ENCODE measurements at places on chromosomes 6 and 20.

GRCh38 chr20:13008761-13009681 lies at the start of gene SPTLC3:
SPTLC3 (plus strand) TSS chr20:13008972; CDS start chr20:13009268, 296 bp downstream.
- DNase-seq: no peak

GRCh38 chr20:44288252-44288651 lies 22.8 kb downstream of the FITM2 start:
- peak; percentile 11 for DNase-seq

GRCh38 chr6:156336733-156337132 lies 440.4 kb upstream of the ARID1B start:
- no peak for DNase-seq

DNA sequence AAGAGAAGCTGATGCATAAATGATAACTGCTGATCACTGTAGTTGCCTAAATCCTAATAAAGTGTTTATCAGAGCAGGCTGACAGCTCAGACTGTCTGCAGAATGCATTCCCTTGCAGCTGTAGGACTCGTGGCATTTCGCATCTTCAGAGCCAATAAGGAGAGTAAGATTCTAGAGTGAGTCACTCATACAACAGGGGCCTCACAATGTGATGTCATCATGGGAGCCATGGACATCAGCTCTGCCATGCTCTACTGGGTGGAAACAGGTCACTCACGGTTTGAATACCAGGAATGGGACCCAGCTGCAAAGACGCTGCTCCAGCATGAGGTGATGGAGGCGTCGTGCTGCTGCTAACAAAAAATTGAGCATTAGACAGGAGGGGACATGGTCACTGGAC lies 7.4 kb downstream of the FAM209B start:
- no peak for DNase-seq

- no peak for DNase-seq
Measured at GRCh38 chr6:5537967-5538366, 276.7 kb downstream of the FARS2 start.

GRCh38 chr6:79543411-79543810 lies 6.2 kb upstream of the LCA5 start:
- no peak for DNase-seq

- DNase-seq: no peak
Measured at GRCh38 chr6:137911675-137912191, 44.7 kb downstream of the TNFAIP3 start.

DNA sequence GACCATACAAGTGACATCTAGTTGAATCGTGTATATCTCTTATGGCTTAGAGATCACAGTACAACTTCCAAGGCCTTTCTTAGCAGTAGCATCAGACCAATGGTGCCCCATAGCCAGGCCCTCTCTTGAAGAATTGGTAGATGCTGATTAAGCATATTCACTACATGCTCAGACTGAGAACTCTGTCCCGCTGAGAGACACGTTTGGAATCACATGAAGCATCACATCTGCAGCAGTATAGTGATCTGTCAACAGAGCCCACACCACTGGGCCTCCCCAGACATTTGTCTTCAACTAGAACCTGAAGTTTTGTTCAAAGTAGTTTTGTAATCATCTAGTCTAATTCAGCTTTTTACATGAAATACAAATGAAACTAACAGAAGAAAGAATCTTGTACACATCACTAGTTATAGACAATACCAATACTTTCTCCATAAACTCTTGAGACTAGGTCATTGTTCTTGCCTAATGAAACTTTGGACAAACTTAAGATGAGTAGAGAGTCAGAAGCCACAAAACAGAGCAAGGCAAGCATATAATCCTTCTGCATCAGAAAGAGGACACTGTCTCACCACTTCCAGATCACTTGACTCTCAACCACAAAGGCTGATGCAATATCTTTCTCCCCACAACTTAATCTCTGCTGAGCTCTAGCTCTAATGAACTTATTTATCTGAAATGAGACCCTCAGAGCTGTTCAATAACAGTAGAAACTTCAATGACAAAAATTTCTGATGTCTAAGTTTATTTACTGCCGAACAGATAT lies 182.7 kb downstream of the TBX18 start:
- DNase-seq: no peak

GRCh38 chr6:137866200-137866913 lies 702 bp upstream of the TNFAIP3 start:
- no peak for DNase-seq

DNA sequence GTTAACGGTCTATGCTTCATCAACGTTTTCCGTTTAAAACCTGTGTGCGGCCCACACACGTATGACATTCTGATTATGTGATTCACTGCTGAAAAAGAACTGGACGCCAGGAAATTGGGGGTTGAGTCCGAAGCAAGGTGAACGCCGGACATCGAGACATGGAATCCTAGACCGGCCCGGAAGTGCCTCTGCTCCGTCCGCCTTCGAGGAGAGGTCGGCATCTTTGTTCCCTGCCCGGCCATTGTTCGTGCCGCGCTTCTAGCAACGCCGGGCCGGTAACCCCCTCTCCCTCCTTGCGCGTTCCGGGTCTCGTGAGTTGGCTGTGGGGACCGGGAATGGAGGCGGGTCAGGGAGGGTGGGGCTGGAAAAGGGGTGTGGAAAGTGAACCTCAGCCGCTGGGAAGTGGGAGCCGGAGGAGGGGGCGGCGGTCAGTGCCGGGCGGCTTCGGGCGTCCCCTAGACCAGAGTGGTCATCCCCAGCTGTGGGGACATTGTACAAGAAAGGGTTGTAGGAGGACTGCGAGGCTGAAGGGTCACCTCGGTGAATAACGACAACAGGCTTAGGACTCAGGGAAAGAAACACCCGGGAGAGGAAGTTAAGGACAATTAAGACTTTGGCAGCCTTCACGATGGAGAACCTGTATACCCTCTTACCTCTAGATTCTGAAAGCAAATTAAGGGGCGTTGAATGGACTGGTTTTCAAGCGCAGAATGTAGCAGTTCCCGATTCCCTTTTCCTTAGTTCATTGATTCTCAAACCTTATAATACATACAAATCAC lies at the start of gene ZSCAN9:
Gene ZSCAN9 (plus strand): TSS at position 220 of the 779 bp plus-strand sequence. CDS start 1,810 bp downstream, outside the sequence.
- DNase-seq: peak; percentile 46
